ENCODE measurements at places on chromosomes 3 and 15.

- H3K4me3 ChIP-seq = no peak overlapping the region
- peak; percentile 59 for DNase-seq
- H3K4me1 ChIP-seq = peaks cover 3% of the 10 kb centered on the region
- H3K36me3 ChIP-seq = no peaks in the 10 kb centered on the region
Measured at GRCh38 chr3:106963442-106963841, 413.8 kb upstream of the CCDC54 start.

- H3K27me3 ChIP-seq = no peaks in the 10 kb centered on the region
- H3K36me3 ChIP-seq = peaks cover 1% of the 10 kb centered on the region
- DNase-seq = no peak
- no peak overlapping the region for H3K4me3 ChIP-seq
- no peaks in the 10 kb centered on the region for H3K4me1 ChIP-seq
Measured at GRCh38 chr15:50275091-50275490, 9.6 kb upstream of the HDC start.

DNA sequence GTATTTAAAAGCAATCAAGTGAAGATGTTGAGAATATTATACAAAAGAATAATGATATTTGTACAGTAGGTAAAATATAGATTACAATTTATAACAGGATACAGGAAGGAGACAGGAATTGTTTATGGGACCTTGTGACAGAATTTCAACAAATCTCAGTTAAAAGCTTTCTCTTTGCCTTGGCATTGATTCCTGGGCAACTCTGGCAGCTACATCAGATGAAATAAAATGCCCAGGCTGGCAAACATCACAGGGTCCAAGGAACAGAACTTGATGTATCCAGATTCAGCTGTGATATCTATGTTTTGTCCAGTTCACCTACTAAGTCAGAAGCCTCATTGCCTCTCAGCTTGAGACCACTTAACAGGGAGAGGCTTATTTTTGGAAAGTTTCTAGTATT, 473.1 kb downstream of the MCTP2 start:
- no peaks in the 10 kb centered on the region for H3K4me1 ChIP-seq
- H3K4me3 ChIP-seq = no peak overlapping the region
- no peak for DNase-seq
- no peaks in the 10 kb centered on the region for H3K27me3 ChIP-seq

GRCh38 chr3:53635041-53635440, 140.6 kb downstream of the CACNA1D start:
- no peaks in the 10 kb centered on the region for H3K4me1 ChIP-seq
- no peaks in the 10 kb centered on the region for H3K27me3 ChIP-seq
- no peaks in the 10 kb centered on the region for H3K36me3 ChIP-seq
- no peak overlapping the region for H3K4me3 ChIP-seq
- H3K27ac ChIP-seq = no peak overlapping the region

DNA sequence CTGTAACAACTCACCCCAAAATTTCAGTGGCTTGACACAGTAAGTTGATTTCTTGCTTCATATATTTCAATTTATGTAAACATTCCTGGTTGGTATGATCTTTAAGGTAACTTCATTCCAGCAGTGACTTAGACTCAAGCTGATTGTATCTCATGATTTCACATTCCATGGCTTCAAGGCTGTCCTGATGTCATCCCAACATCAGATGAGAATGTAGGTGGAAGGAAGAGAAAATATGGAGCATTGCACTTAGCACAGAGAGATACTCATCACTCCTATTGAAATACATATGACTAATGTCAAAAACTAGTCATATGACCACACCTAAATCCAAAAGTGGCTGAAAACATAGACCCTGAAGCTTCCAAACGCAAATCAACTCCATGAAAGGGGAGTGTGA, 793.8 kb downstream of the TBL1XR1 start:
- no peak for DNase-seq
- no peak overlapping the region for H3K27ac ChIP-seq
- no peaks in the 10 kb centered on the region for H3K36me3 ChIP-seq
- H3K4me3 ChIP-seq = no peak overlapping the region

GRCh38 chr3:110362751-110363150, 708.9 kb upstream of the NECTIN3 start:
- H3K27me3 ChIP-seq = no peaks in the 10 kb centered on the region
- H3K27ac ChIP-seq = no peak overlapping the region
- H3K4me1 ChIP-seq = no peaks in the 10 kb centered on the region
- peak; percentile 48 for DNase-seq

- peak; percentile 34 for DNase-seq
- H3K4me1 ChIP-seq = no peaks in the 10 kb centered on the region
- H3K36me3 ChIP-seq = peaks cover 16% of the 10 kb centered on the region
- H3K27ac ChIP-seq = no peak overlapping the region
- no peak overlapping the region for H3K4me3 ChIP-seq
- H3K27me3 ChIP-seq = no peaks in the 10 kb centered on the region
Measured at GRCh38 chr3:142180761-142181362, 31.5 kb upstream of the TFDP2 start.

DNA sequence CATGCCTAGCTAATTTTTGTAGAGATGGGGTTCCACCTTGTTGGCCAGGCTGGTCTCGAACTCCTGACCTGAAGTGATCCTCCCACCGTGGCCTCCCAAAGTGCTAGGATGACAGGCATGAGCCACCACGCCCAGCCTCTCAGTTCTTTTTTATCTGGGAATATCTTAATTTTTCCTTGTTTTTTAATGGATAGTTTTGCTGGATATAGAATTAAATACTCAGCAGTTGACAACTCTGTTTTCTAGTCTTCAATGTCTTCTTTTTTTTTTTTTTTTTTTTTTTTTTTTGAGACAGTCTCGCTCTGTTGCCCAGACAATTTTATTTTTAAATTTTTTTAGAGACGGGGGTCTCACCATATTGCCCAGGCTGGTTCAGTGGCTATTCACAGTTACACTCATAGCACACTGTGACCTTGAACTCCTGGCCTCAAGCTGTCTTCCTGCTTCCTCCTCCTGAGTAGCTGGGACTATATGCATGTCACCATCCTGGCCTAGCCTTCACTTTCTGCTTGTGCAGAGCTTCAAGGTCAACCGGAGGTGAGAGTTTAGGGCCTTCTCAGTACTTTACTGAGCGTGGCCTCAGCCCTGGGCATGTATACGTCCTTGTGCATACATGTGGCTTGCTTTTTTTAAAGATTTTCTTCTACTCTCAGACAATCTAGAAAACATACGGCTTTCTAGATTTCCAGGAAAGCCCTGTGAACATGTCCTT, 120.5 kb downstream of the ZNF609 start:
- H3K36me3 ChIP-seq = peaks cover 6% of the 10 kb centered on the region
- peaks cover 3% of the 10 kb centered on the region for H3K4me1 ChIP-seq
- H3K27ac ChIP-seq = no peak overlapping the region
- no peak overlapping the region for H3K4me3 ChIP-seq
- no peak for DNase-seq

DNA sequence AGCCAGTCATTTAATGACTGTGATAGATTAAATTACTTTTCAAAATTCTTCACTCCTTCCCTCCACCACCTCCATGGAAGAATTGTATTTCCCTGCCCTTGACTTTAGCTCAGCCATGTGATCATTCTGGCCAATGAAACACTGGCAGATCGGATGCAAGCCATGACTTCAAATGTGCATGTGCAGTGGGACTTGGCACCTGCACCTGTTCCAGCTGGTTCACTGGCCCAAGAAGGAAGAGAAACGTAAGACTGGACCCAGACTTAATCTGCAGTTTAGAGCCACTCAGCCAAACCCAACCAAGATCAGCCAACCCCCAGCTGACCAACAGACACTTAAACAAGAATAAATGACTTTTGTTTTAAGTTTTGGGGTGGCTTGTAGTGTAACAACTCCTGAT, 11.8 kb downstream of the DPH3 start:
- no peaks in the 10 kb centered on the region for H3K36me3 ChIP-seq
- H3K4me1 ChIP-seq = no peaks in the 10 kb centered on the region
- H3K27me3 ChIP-seq = no peaks in the 10 kb centered on the region

DNA sequence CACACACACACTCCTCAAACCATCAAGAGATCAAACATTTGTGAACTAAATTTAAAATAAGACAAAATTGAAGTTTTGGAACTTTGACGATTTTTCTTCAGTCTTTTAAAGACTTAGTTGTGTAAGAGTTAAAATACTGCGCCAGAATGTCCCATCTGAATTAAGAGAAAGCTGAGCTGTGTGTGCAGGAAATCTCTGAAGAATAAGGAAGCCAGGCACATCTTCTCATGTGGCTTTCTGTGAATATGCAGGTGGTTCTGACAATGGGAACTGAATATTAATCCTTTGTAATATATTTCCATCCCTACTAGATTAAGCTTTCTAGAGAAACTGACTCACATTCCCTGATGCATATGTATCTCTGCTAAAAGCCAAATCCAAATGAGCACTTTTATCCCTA, 60.1 kb upstream of the ICE2 start:
- H3K36me3 ChIP-seq = no peaks in the 10 kb centered on the region
- peaks cover 2% of the 10 kb centered on the region for H3K4me1 ChIP-seq
- no peak overlapping the region for H3K4me3 ChIP-seq
- no peak overlapping the region for H3K27ac ChIP-seq
- no peaks in the 10 kb centered on the region for H3K27me3 ChIP-seq

- H3K36me3 ChIP-seq = no peaks in the 10 kb centered on the region
- no peak for DNase-seq
- no peak overlapping the region for H3K4me3 ChIP-seq
- no peaks in the 10 kb centered on the region for H3K27me3 ChIP-seq
Measured at GRCh38 chr3:168113848-168114247, 18.1 kb upstream of the GOLIM4 start.

DNA sequence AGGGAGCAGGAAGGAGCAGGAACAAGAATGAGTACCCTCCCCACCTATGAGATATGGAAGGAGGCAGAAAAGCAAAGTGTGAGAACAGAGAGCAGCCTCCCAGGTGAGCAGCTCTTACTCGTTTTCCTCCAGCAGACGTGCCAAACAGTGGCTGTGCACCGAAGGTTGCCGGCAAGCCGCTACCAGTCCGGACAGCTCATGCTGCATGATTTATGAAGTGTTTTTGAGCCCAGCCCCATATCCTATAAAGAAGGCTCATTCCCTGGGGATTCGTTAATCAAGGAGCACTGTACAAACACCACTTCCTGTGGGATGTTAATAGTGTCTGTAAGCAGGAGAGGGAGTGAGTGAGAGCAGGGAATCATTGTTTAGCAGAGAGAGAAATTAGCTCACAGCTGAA, 118.3 kb upstream of the FOXB1 start:
- no peak overlapping the region for H3K27ac ChIP-seq
- H3K36me3 ChIP-seq = no peaks in the 10 kb centered on the region
- H3K4me1 ChIP-seq = no peaks in the 10 kb centered on the region
- no peak overlapping the region for H3K4me3 ChIP-seq
- no peaks in the 10 kb centered on the region for H3K27me3 ChIP-seq

- no peaks in the 10 kb centered on the region for H3K36me3 ChIP-seq
- no peaks in the 10 kb centered on the region for H3K27me3 ChIP-seq
- no peak for DNase-seq
- no peaks in the 10 kb centered on the region for H3K4me1 ChIP-seq
- H3K4me3 ChIP-seq = no peak overlapping the region
- no peak overlapping the region for H3K27ac ChIP-seq
Measured at GRCh38 chr3:15380980-15381890, 46.1 kb downstream of the METTL6 start.

- H3K27me3 ChIP-seq = no peaks in the 10 kb centered on the region
- no peak overlapping the region for H3K27ac ChIP-seq
- no peak for DNase-seq
- no peaks in the 10 kb centered on the region for H3K36me3 ChIP-seq
Measured at GRCh38 chr15:49737127-49737526, 116.3 kb downstream of the DTWD1 start.
